GOT3 (cell line): ENCODE measurements at places on chromosomes 5 and 9.

DNA sequence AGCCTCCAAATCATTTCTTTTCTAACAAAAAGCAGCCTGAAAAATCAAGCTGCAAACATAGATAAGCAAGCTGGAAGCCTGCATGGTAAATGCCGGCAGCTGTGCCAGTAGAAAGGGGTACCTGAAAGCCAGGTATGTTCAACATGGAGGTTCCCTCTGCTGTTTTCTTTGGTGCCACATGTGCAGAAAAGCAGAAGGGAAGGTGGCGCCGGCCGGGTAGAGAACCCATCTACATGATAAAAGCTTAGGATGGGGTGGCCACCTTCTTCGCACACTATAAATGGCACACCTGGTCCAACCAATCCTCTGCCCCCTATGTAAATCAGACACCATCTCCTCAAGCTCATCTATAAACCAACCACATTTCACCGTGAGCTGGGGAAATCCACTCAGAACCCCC is 268.9 kb upstream of the IRX2 start:
- DNase-seq = no peak

DNA sequence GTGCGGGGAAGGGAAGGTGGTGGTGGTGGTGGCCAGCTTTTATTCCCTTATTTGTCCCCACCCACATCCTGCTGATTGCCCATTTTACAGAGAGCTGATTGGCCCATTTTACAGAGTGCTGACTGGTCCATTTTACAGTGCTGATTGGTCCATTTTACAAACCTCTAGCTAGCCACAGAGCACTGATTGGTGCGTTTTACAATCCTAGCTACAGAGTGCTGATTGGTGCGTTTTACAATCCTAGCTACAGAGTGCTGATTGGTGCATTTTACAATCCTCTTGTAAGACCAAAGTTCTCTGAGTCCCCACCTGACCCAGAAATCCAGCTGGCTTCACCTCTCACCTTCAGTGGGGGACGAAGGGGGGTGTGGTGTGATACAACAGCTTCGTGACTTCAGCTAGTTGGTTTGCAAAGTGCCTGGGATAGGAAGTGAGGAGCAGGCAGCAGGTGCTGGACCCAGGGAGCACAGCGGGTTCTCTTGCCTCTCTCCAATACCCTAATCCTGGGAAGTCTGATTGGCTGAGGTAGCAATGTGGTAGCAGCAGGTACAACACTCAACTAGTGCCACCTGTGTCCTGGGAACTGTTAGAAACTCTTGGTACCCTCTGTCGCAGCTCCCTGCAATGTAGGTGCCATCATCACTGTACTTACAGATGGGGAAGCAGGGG is 92.1 kb downstream of the BARX1 start:
- no peak for DNase-seq

- no peak for DNase-seq
These were observed 313.5 kb upstream of the PDE4D start for GRCh38 chr5:60207040-60207439.

GRCh38 chr9:100357501-100357900 is 4.8 kb upstream of the TEX10 start:
- no peak for DNase-seq

- DNase-seq = no peak
These were observed 100.4 kb upstream of the SAP30L start for GRCh38 chr5:154345255-154345952.
